Peyer's patch (tissue), 4 donors: ENCODE measurements at places on chromosomes 5 and 9. TPM values are rescaled to one million over a fixed set of nuclear protein-coding genes. Genes with fewer than 3 reads are reported as not detected.

- no peaks in the 10 kb centered on the region for H3K4me1 ChIP-seq
- peak within 1 kb of the TSS; percentile 57 for H3K4me3 ChIP-seq
- peak within 1 kb of the TSS; percentile 88 for H3K27ac ChIP-seq
- DNase-seq, result peak; percentile 68
- no peaks in the 10 kb centered on the region for H3K27me3 ChIP-seq
These were observed at the start of gene LCP2 for GRCh38 chr5:170297589-170298462. Gene LCP2, minus strand, starts transcription at chr5:170297777. Its CDS starts 166 bp downstream, at chr5:170297611.

DNA sequence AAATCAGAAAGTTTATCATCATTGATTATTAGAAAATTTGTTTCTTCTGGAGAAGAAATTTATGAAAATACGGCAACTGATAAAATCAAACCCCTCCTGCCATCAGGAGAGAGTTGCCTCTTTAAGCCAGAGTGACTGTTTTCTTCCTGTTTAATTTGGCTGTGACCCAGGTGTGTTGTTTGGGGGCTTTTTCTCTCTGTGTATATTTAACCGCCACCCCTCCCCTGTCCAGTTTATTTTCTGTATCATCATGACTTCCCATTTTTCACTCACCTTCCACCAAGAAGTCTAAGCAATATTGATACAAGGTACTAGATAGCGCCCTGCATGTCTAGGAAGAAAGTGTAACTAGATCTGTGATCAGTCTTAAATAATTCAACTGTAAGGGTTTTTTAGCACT lies 50.1 kb downstream of the FAM78A start:
- no peak overlapping the region for H3K27ac ChIP-seq
- no peaks in the 10 kb centered on the region for H3K4me1 ChIP-seq
- no peak overlapping the region for H3K4me3 ChIP-seq
- peaks cover 45% of the 10 kb centered on the region for H3K36me3 ChIP-seq
- no peak for DNase-seq
- no peaks in the 10 kb centered on the region for H3K27me3 ChIP-seq

- no peak for DNase-seq
- H3K4me1 ChIP-seq, result no peaks in the 10 kb centered on the region
- no peak overlapping the region for H3K4me3 ChIP-seq
- H3K27me3 ChIP-seq, result no peaks in the 10 kb centered on the region
- no peaks in the 10 kb centered on the region for H3K36me3 ChIP-seq
These were observed 309.1 kb downstream of the PSAT1 start for GRCh38 chr9:78606001-78606379.

GRCh38 chr5:178356431-178356872 lies 123.8 kb upstream of the PHYKPL start:
- H3K36me3 ChIP-seq, result no peaks in the 10 kb centered on the region
- H3K27ac ChIP-seq, result no peak overlapping the region
- no peak overlapping the region for H3K4me3 ChIP-seq
- H3K4me1 ChIP-seq, result no peaks in the 10 kb centered on the region
- no peaks in the 10 kb centered on the region for H3K27me3 ChIP-seq

- H3K27me3 ChIP-seq, result no peaks in the 10 kb centered on the region
- H3K4me1 ChIP-seq, result no peaks in the 10 kb centered on the region
- no peaks in the 10 kb centered on the region for H3K36me3 ChIP-seq
- DNase-seq, result no peak
- no peak overlapping the region for H3K27ac ChIP-seq
These were observed 1105.0 kb downstream of the MAT2B start for GRCh38 chr5:164610374-164610773.

SV2C gene
- total RNA-seq, result 0.27 TPM

SLC45A2 gene
- not detected for total RNA-seq
